ENCODE measurements at places on chromosomes 2 and 18.

DNA sequence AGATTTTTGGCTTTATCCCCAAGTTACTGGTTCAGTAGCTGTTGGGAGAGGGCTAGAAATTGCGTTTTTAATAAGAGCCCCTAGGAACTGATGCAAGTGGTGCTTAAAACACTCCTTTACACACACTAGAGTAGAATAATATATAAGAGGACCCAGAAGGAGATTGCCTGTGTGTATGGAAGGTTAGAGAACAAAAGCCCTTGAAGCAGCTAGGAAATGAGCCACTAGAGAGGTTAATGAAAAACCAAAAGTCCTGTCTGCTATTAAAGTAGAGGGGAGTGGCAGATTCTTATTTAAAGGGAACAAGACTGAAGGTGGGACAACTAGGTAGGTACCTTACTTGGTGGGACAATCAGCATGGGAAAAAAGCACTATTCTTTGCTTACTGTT lies 14.4 kb upstream of the SLC39A10 start:
- DNase-seq, result no peak

DNA sequence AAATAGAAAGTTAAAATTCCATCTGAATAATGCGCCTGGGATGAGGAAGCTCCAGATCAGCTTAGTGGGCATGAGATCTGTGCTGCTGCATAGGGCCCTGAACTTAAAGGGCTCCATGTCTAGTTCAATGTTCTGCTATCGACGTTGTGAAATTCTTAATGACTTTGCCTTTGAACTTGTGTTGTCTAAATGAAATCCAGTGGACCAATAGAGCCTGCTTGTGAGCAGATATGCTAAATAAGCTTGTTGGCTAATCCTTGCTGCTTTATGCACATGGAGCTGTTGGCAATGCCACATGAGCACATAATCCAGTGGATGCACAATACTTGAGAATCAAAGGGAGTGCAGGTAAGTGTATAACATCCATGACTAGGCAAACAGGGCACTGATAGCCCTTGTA lies 228.6 kb downstream of the TNS1 start:
- DNase-seq, result no peak

GRCh38 chr2:20365249-20365817 lies 14.7 kb upstream of the PUM2 start:
- peak; percentile 76 for DNase-seq

DNA sequence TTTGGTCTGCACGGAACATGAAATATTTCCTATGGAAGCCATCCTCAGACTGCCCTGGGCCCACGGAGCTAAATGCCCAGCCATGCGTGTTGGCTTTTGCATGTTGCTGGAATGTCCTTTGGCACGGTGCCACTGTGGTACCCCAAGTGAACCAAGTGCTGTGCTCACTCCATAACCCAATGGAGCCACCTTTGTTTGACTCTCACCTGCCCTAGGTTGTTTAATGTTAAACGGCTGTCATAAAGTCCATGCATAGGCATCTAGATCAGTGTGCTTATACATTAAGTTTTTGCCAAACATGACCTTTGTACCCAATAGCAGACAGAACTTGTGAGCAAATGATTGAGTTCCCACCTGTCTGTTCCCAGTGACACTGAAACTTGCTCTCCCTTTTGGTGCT lies 59.9 kb upstream of the TMEM87B start:
- DNase-seq, result no peak

DNA sequence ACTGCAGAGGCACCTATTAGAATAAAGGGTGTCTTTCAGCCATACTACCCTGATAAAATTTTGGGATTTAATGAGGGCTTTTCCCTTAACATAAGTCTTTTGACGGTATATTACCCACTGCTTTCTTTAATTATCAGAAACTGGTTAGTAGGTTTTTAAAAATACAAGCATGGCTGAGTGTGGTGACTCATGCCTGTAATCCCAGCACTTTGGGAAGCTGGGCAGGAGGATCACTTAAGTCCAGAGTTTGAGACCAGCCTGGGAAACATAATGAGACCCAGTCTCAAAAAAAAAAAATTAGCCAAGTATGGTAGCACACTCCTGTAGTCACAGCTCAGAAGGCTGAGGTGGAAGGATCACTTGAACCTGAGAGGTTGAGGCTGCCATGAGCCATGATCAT lies 16.1 kb downstream of the CPSF3 start:
- DNase-seq, result no peak

GRCh38 chr18:34224423-34225217 lies at the start of gene NOL4:
NOL4 (minus strand) TSS chr18:34224913; CDS start chr18:34223253, 1,660 bp downstream.
- DNase-seq, result no peak

DNA sequence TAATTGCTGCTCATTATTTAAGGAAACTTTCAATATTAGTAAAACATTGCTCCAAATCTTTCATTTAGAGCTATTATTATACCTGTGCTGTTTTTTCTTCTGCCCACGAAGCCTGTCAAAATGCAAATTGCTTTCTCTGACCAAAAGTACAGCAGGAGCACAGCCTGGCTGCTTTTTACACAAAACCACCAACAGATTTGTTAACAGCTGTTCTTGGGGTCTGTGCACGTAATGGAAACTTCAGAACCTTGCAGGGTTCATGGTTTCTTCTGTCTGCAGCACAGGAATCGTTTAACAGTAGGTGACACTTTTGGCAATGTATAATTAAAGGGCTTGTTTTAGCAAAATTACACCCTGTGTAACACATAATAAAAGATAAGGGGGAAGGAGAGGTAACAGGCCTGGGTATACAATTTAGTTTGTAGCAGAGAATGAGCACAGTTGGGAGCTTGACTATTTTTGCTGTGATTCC lies 447.3 kb downstream of the KCNJ3 start:
- DNase-seq, result no peak

GRCh38 chr2:4139731-4140130 lies 436.4 kb downstream of the DCDC2C start:
- no peak for DNase-seq

DNA sequence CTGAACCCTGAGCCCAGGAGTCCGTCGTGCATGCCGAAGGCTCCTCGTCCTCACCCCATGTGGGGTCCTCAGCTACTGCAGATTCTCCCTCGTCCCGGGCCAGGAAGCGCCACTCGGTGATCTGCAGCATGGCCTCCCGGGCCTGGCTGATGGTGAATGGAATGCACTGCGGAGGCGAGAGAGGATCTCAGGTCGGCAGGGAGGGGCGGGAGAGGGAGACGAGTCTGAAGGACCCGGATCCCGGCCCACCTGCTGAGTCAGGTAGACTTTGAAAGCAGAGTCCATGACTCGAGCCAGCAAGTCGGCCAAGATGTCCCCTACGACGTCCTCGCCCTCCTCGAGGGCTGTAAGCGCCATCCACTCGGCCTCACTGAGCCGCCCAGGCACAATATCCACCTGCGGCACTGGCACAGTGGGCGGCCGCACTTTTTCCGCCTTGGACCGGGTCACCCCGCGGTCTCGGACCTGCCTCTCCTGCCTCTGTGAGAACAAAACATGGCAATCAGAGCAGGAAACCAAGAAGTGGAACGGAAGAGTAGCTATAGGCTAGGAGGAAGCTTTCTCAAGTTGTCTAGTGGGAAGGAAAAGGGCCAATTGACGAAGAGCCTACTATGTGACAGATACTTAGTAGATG lies 5.5 kb downstream of the C2orf81 start:
- no peak for DNase-seq

GRCh38 chr2:16729335-16729734 lies 63.7 kb upstream of the CYRIA start:
- DNase-seq, result no peak

GRCh38 chr2:191560411-191560980 lies 117.4 kb upstream of the NABP1 start:
- DNase-seq, result no peak

DNA sequence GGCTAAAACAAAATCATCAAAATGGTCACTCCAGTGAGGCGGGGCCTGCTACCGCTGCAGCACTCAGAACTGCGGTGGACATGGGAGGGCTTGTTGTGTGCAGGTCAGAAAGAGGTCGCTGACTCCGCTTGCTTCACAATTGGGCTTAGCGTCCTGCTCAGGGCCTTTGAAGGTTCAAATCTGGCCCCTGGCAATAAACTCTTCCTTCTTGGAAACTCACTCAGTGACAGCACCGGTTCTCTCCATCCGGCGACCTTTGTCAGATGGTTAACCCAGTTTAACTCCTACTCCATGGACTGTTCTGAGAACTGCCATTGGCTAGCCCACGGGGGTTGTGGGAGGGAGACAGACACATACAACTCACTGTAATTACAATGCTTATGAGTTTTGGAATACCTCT lies 29.0 kb upstream of the LAPTM4A start:
- DNase-seq, result no peak

GRCh38 chr2:121321476-121321875 lies 36.5 kb upstream of the TFCP2L1 start:
- no peak for DNase-seq

GRCh38 chr2:71327916-71328315 lies 3.7 kb upstream of the ZNF638 start:
- no peak for DNase-seq

GRCh38 chr2:191012845-191013681 lies 908 bp downstream of the STAT1 start:
- DNase-seq, result no peak

DNA sequence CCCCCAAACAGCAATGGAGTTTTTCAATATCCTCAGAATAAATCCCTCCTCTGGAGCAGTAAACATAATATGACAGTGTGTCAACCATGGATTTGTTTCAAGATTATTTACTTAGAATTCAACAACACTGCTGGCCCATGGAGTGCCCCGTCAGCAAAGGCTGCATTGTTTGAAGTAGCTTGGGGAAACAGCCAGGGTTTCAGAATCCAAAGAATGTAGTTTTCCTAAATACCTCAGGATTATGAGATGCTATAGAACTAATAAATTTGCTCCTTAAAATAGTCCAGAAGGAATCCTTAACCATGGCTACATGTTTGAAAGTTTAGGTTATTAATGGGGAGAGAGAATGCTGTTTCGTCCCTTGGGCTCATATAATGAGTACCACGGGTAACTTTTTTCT lies 13.1 kb upstream of the CETN1 start:
- DNase-seq, result no peak

DNA sequence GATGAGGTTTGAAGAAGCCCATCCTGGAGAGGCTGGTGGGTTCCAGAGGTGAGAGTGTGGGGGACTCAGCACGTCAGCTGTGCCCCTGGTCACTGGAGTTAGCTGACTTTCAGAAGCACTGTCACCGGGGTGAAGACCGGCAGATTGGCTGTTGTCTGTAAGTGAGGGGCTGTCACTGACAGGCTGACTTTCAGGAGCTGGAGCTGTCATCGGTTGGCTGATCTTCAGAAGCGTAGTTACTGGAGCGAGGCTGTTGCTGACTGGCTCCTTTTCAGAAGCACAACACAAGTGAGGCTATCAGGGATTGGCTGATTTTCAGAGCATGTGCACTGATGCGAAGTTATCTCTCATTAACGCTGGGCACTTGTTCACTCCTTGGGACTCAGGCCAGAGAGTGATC lies 738.4 kb upstream of the ID2 start:
- no peak for DNase-seq

DNA sequence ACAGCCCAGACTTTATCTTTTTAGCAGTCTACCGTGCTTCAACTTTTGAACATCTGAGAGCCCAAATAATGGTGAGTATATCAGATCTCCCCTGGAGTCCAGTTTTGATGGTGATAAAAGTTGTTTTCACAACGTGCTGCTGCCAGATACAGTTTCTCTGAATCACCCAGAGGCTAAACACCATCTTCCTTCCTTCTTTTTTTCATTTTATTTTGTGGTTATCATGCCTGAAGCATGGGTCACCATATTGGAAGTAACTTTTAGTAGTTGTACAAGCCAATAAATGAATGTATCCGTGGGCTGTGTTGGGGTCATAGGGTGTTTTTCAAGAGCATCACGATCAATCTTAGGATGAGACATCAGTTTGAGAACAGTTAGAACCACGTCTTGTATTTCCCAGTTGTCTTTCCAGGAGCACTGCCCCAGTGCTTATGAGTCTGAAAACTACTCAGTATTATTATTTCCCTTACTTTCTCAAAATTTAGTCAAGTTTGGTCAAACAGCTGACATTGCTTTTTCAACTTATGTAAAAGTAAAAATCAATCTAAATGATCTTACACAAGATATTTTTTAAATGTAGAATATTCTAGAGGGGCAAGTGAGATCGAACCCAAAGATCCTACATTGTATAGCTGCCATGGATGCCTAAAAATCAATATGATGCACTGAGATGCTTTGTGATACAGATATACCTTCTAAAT lies 311.4 kb downstream of the CTNNA2 start:
- DNase-seq, result no peak

DNA sequence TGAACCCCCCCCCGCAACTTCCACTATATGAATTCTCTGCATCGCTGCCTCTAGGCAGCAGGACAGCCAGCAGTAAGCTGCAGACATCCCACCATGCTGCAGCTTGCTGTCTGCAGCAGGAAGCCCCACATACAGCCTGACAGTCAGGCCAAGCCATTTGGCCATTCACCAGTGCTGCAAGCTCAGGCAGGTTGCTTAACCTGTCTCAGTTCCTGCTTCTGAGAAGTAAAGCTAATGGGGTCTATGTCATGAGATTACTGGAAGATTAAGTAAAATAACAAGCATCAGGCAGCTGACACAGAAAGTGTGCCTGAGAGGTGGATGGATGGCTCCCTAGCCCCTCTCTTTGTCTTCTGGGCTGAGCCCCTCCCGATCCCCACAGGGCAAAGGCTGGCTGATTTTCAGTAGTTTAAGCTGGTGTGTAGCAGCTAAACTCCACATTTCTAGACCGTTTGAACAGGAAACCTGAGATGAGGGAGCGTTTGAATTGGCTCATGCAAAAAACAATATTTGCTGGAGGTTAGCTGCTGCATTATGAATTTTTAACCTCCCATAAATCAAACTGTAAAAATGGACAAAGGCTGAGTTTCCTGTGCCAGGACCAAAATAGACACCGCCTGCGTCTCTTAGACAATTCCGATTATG lies 193.8 kb upstream of the ARL4C start:
- no peak for DNase-seq

DNA sequence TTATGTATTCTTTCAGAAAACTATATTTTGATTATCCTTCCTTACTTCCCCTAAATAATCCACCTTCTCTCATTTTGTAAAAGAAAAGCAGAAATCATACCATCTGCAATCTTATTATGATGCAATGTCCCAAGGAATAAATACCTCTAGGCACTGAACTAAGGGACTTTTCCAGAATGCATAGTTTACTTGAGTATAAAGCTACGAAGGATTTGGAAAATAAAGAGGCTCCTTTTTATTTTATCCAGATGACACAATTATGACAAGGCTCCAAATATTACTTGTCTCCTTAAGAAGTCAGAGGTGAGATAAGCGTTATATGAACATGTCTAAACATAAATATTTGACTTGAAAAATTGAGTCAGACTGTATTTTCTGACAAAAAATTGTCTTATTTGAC lies 72.1 kb downstream of the COL3A1 start:
- DNase-seq, result no peak

- no peak for DNase-seq
Measured at GRCh38 chr2:12061286-12062052, 315.0 kb downstream of the LPIN1 start.

DNA sequence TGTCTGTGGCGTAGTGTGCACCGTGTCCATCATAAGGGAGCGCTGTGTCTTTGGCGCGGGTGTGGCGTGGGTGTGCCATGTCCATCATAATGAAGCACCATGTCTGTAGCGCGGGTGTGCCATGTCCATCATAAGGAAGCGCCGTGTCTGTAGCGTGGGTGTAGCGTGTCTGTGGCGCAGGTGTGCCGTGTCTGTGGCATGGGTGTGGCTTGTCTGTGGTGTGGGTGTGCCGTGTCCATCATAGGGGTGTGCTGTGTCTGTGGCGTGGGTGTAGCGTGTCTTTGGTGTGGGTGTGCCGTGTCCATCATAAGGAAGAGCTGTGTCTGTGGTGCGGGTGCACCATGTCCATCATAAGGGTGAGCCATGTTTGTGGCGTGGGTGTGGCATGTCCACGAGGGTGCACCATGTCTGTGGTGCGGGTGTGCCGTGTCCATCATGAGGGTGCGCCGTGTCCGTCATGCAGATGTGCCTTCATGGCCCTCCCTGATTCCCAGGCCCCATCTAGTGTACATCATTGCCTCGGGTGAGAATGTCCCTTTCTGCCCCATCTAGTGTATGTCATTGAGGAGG lies 275.0 kb downstream of the GBX2 start:
- no peak for DNase-seq

Data from activated CD8-positive, alpha-beta T cell treated with anti-CD3 and anti-CD28 coated beads, Interleukin-2, amount 10 ng/mL, durations not matched to agents 7 days and 5 days (primary cell).